ENCODE measurements at places on chromosomes 2 and 18.

- no peak for DNase-seq
Observed at GRCh38 chr18:70279470-70279869, 9.4 kb upstream of the SOCS6 start.

DNA sequence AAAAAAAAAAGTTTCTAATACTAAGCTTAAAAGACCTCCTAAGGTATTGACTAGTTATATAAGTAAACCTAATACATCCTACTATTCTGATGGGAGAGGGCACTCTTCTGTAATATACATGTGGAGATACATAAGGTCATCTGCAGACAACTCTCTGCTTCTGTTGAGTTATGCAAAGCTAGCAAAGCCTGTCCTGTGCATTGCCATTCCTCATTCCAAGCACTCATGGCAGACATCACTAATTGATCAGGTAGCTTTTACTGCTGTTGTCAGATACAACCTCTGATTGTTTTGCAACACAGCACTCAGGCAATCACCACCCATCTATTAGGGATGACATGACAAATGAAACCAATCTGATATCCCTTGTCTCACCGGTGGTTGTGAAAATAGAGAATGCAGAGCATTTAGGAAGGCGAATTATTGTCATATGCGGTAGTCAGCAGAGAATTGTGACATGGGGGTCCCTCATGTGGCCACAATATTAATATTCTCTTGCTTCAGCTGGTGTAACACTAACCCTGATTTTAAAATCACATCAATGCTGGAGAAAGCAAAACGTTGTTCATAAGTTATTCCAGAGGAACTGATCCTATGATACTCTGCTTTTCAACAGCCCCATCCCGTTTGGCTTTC is 416.5 kb upstream of the GYPC start:
- DNase-seq = no peak

- no peak for DNase-seq
Observed at GRCh38 chr2:28729698-28730097, 21.9 kb upstream of the PPP1CB start.

- DNase-seq = peak; percentile 74
Observed at GRCh38 chr2:149885468-149885867, 297.9 kb upstream of the MMADHC start.

DNA sequence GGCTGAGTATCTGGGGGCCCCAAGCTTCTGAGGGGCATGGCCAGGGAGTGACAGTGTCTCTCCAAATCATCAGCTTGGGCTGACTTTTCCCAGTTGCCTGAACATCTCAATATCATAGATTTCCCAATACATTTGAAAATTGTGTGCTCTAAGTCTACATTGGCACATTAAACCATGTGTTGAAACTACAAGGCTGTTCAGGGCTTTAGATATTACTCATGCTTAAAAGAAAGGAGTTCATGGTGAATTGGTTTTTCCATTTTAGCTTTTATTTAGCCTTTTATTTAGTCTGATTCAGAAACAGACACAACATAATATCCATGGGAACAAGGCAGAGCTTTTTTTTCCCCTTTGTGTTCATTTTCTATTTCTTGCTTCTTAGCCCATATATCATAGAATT is 49.9 kb upstream of the GALR1 start:
- DNase-seq = no peak
